ENCODE measurements at places on chromosomes 1 and 21. TPM values are rescaled to one million over a fixed set of nuclear protein-coding genes. Genes with fewer than 3 reads are reported as not detected.
A peak's percentile ranks its signal among the peaks of the same experiment; 100 is the strongest.

- H3K27ac ChIP-seq: no peak overlapping the region
- H3K4me3 ChIP-seq: no peak overlapping the region
- no peak for DNase-seq
These were observed 7.2 kb downstream of the CNIH3 start for GRCh38 chr1:224623310-224623714.

The LRRC7 gene
- total RNA-seq: 1.4 TPM

DNA sequence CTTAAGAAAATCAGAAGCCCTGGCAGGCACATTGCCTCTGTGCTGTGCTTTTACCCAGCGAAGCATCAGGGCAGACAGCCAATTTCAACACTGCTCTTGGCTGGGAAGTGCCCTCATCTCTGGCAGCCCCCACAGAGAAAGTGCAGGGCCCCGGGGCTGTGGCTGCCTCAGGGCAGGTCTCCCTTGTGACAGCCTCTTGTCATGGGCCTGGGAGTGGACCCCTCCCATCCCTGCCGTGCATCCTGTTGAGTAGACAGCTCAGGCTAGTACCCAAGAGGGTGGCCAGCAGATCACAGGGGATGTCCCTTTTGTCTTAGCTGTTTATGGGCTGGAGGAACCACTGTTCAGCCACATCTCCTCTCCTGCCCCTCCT is 23.3 kb downstream of the TTC34 start:
- H3K27me3 ChIP-seq: no peaks in the 10 kb centered on the region
- H3K4me3 ChIP-seq: no peak overlapping the region
- no peak overlapping the region for H3K27ac ChIP-seq
- H3K4me1 ChIP-seq: no peaks in the 10 kb centered on the region
- no peak for DNase-seq
- no peaks in the 10 kb centered on the region for H3K36me3 ChIP-seq

GRCh38 chr1:30847358-30847972 is 61.1 kb downstream of the SDC3 start:
- peak; percentile 85 for DNase-seq
- peak overlapping the region; percentile 51 for H3K27ac ChIP-seq
- no peak overlapping the region for H3K4me3 ChIP-seq
- H3K27me3 ChIP-seq: no peaks in the 10 kb centered on the region
- H3K36me3 ChIP-seq: no peaks in the 10 kb centered on the region
- H3K4me1 ChIP-seq: peaks cover 6% of the 10 kb centered on the region
